C1 segment of cervical spinal cord (tissue), 14 donors: ENCODE measurements at places on chromosomes 5 and 9.

- DNase-seq = no peak
Measured at GRCh38 chr5:135230251-135230925, 168.6 kb downstream of the MACROH2A1 start.

GRCh38 chr9:79403495-79403894, 168.3 kb upstream of the TLE4 start:
- no peak for DNase-seq

- DNase-seq = no peak
Measured at GRCh38 chr9:29437526-29437925, 1864.2 kb upstream of the C9orf72 start.

DNA sequence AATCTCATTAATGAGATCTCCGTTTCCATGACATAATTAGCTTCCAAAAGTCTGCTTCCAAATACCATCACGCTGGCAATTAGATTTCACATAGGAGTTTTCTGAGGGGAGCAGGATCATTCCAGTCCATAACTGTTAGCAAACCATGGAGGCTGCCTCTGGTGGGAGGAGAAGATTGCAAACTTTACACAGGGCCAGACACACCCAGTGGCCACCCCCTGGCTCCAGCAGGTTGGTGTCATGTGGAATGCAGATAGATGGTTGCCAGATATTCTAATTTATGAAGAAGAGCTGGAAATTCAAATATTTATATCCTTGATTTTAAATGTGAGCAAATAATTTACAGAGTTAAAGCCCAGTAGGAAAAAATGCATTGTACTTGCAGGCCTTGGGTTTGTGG, 164.2 kb downstream of the ICE1 start:
- no peak for DNase-seq

DNA sequence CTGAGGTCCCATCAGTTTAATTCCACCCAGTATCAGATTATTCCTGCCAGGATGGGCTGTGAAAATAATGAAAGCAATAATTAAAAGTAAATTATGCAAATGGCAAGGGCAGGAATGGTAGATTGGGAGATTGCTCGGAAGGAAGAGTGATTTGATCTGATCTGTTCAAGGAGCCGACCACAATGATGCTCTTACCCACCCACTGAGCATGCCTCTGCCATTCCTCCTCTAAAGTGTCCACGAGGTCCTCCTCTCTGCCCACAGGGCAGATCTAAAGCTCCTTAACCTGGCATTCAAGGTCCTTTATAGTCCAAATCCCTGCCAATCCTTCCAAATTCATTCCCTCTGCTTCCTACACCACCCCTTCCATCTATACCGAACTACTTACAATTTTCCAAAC, 147.8 kb downstream of the TTLL11 start:
- no peak for DNase-seq

DNA sequence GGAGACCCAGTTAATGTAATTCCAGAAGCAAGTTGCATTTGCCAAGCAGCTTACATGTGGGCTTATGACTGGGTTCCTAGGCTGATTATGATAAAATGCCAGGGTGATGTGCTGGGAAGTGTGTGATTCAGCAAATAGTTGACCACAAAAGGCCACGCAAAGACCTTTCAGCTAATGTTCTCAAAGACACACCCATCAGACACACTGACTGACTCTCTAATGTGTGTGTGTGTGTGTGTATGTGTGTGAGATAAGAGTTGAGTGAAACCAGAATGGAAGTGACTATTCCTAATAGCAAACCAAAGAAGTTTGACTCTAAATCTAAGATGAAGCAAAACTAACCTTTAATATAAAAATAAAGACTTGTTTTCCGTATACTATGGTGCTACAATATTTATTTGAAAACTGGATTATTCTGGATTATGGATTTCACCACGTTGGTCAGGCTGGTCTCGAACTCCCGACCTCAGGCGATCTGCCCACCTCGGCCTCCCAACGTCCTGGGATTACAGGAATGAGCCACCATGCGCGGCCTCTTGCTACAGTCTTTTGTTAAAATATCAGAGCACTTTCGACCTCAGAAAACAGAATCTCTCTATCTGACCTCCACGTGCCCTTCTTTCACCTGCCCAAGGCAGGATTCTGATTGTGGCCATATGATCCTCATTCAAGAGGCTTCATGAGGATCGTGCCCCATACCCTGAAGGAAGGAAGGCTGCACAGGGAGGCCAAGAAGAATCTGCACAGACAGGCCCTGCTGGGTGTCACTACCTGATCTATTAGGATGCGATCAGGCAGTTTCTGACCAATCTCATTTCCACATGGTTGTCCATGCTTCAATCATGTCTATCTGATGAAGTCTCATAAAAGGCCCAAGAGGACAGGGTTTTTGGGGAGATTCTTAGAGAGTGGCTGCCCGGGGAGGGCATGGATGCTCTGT, 75.6 kb downstream of the USP20 start:
- no peak for DNase-seq

DNA sequence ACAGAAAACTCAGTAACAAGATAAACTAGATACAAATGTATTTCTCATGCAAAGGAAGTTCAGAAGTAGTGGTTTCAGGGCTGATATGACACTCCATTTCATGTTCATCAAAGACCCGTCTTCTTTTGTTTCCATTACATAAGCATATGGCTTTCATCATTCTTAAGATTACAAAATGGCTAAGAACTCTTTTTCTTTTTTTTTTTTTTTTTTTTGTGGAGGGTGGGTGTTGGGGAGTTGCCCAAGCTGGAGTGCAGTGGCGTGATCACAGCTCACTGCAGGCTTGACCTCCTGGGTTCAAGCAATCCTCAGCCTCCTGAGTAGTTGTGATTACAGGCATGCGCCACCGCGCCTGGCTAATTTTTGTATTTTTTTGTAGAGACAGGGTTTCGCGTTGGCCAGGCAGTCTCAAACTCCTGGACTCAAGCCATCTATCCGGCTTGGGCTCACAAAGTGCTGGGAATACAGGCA, 22.0 kb upstream of the PTBP3 start:
- no peak for DNase-seq

- no peak for DNase-seq
Measured at GRCh38 chr9:83239747-83240146, 176.8 kb upstream of the RASEF start.

DNA sequence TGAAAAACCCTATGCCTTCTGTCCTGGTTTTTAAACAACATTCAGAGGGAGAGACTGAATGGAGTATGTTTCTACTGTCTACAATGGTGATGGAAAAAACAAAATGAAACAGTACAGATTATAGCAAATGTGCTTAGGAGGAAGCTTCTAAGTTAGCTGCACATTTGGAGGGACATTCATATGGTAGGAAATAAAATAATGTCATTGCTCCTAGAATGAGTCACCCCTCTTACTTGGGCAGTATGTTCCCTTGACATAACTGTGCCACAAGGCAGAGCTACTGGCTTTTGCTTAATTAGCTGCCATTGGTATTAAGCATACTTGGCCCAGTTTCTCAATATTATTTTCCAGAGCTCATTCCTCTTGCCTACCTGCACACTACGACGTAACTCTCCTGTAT, 128.9 kb downstream of the GDNF start:
- DNase-seq = no peak

DNA sequence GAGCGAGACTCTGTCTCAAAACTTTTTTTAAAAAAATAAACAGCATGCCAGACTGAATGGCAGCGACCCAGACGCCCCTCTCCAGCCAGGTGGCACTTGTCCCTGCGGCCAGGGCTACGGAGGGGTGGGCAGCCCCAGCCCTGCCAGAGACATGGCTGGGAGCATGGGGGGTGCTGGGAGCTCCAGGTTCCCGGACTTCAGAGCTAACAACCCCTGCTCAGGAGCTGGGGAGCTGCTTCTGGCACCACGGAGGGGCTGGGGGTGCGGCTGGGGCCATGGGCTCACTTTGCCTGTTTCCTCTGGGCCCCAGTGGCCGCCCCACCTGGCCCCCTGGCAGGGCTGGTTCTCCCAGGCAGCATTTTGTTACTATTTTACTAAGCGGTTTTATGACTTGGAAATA, 49.9 kb downstream of the SLC12A7 start:
- no peak for DNase-seq
